GM12878 (cell line): ENCODE measurements at places on chromosomes 2 and 18. TPM values are rescaled to one million over a fixed set of nuclear protein-coding genes. Genes with fewer than 3 reads are reported as not detected.
A peak's percentile ranks its signal among the peaks of the same experiment; 100 is the strongest.

DNA sequence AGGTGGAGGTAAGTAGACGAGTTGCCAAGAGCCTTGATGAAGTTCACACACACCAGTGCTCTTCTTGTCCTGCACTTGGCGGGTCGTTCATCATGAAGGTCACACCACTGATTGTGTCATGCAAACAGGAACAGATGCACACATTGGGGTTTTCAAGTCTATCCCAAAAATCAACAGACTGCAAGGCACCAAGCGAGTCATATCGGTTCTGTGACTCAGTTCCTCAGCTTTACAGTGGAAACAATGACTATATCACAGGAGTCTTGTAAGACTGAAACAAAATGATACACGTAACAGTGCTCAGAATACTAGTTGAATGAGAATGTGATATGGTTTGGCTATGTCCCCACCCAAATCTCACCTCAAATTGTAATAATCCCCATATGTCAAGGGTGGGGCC, 526.9 kb upstream of the ID2 start:
- H3K27me3 ChIP-seq = no peaks in the 10 kb centered on the region
- DNase-seq = no peak
- peaks cover 9% of the 10 kb centered on the region for H3K4me1 ChIP-seq
- H3K27ac ChIP-seq = no peak overlapping the region
- H3K4me3 ChIP-seq = no peak overlapping the region

DNA sequence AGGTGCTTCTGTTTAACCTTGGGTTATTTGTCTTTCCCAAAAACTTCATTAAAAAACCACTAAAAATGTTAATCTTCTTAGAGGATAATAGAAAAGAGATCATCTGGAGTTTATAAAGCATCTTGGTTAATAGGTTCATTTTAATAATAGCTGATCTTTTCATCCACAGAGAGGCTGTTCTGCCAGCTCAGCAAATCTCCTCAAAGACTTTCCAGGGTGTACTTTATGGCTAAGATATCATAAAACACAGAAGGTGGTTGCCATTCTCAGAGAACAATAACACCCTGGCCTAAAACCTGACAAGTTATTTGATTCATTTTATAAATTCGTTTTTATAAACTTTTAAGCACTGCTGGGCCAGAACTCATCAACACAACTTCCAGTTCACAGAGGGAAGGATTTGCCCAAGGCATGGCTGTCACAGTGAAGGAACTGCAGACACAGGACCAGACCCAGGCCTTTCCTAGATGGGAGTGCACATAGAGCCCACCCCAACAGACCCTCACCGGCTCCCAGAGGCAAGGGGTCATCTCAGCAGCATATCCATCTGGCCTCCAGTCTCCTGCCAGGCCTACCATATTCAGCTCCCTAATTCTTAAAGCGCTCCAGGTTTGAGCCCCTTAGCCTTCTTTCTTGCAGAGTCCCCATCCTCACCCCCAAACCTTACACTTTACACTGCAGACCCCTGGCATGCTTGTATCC, 203.4 kb upstream of the RAB6C start:
- no peaks in the 10 kb centered on the region for H3K27me3 ChIP-seq
- no peak for DNase-seq
- H3K4me1 ChIP-seq = no peaks in the 10 kb centered on the region

EMILIN1 gene
- 0.62 and 1.1 TPM in 2 replicates for polyA plus RNA-seq

ICA1L gene
- polyA plus RNA-seq = 2.0 and 2.1 TPM in 2 replicates

PELI1 gene
- polyA plus RNA-seq = 43.2 and 45.3 TPM in 2 replicates

DNA sequence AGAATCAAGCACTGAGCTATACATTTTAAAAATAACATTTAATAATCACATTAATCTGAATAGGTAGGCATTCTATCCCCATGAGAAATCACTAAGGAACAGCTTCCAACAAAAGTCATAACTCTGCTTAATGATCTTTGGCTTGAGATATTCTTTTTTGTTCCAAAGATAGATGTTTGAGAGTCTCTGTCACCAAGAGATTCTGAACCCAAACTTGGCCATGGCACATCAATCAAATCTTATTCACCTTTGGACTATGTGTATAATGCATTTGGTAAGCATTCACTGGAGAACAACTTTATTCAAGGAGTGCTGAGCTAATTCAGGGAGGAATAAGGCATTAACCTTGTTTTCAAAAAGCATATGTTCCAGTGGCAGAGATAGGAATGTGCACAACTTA, 743.3 kb downstream of the SLC4A3 start:
- no peak for DNase-seq
- H3K27me3 ChIP-seq = no peaks in the 10 kb centered on the region
- H3K27ac ChIP-seq = no peak overlapping the region
- no peaks in the 10 kb centered on the region for H3K4me1 ChIP-seq
- H3K36me3 ChIP-seq = no peaks in the 10 kb centered on the region
- no peak overlapping the region for H3K4me3 ChIP-seq

GRCh38 chr18:79890674-79891073, 60.8 kb downstream of the SLC66A2 start:
- H3K36me3 ChIP-seq = no peaks in the 10 kb centered on the region
- DNase-seq = no peak
- H3K4me3 ChIP-seq = no peak overlapping the region
- no peaks in the 10 kb centered on the region for H3K4me1 ChIP-seq
- no peaks in the 10 kb centered on the region for H3K27me3 ChIP-seq

DNA sequence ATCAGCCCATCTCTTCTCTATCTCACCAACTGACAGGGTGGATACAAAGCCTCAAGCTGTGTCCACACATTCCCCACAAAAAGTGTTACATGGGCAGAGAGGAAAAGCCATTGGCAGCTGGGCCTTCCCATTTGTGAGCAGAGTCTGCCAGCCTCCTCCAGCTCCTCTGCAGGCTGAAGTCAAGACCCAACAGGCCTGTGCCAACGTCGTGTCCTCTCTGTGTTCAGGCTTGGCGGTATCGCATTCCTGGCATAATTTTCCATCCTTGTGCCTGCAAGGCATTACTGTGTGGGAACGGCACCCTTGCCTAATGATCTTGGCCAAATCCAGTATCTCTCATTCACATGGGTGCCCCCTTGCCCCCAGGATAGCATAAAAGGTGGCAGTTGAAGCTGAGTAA, 41.5 kb upstream of the APCDD1 start:
- H3K4me1 ChIP-seq = no peaks in the 10 kb centered on the region
- no peak for DNase-seq

SIGLEC15 gene
- 0.09 TPM in 1 of 2 replicates, not detected in the other for polyA plus RNA-seq

- no peak overlapping the region for H3K27ac ChIP-seq
- H3K36me3 ChIP-seq = no peaks in the 10 kb centered on the region
- no peaks in the 10 kb centered on the region for H3K27me3 ChIP-seq
- peaks cover 19% of the 10 kb centered on the region for H3K4me1 ChIP-seq
- DNase-seq = no peak
- no peak overlapping the region for H3K4me3 ChIP-seq
Observed at GRCh38 chr2:85866165-85866659, 22.6 kb downstream of the ST3GAL5 start.

- H3K4me3 ChIP-seq = peak overlapping the region; percentile 61; the same call in 1 of the 2 replicates
- no peaks in the 10 kb centered on the region for H3K4me1 ChIP-seq
- DNase-seq = no peak
- H3K36me3 ChIP-seq = peaks cover 6% of the 10 kb centered on the region
Observed at GRCh38 chr2:73268830-73269685, 15.2 kb downstream of the FBXO41 start.

- no peak overlapping the region for H3K27ac ChIP-seq
- no peaks in the 10 kb centered on the region for H3K36me3 ChIP-seq
- no peak overlapping the region for H3K4me3 ChIP-seq
- no peaks in the 10 kb centered on the region for H3K27me3 ChIP-seq
- no peak for DNase-seq
Observed at GRCh38 chr2:128772671-128773070, 454.0 kb upstream of the HS6ST1 start.

DNA sequence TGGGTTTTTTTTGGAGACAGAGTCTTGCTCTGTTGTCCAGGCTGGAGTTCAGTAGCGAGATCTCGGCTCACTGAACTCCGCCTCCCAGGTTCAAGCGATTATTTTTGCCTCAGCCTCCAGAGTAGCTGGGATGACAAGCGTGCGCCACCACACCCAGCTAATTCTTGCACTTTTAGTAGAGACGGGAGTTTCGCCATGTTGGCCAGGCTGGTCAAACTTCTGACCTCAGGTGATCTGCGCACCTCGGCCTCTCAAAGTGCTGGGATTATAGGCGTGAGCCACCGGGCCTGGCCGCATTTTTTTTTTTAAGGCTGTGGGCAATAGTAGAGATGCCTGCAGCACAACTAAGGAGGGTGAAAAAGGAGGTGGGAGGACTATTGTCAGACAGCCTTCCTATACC, 41.7 kb upstream of the ZNF532 start:
- peaks cover 10% of the 10 kb centered on the region for H3K4me1 ChIP-seq
- no peak overlapping the region for H3K27ac ChIP-seq
- H3K4me3 ChIP-seq = no peak overlapping the region
- no peaks in the 10 kb centered on the region for H3K36me3 ChIP-seq

DNA sequence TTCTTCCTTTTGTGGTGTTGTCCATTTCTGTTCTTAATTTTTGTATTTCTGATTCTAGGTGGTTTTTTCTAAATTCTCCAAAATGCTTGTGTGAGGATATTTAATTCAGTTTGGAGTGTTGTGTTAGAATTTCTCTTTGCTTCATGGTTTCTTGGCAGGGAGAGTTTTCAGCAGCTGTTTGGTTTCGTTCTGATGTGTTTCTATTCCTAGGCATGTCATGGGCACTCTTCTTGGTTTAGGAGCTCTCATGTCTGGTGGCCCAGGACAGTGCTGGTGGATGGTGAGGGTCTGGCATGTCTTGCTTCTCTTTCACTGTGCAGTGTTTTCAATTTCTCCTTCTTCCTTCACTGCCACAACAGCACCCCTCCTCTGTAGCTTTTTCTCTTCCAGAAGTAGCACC, 52.9 kb downstream of the OSBPL6 start:
- no peak overlapping the region for H3K4me3 ChIP-seq
- DNase-seq = no peak
- H3K27ac ChIP-seq = no peak overlapping the region
